ENCODE measurements at places on chromosomes 16 and 17.

DNA sequence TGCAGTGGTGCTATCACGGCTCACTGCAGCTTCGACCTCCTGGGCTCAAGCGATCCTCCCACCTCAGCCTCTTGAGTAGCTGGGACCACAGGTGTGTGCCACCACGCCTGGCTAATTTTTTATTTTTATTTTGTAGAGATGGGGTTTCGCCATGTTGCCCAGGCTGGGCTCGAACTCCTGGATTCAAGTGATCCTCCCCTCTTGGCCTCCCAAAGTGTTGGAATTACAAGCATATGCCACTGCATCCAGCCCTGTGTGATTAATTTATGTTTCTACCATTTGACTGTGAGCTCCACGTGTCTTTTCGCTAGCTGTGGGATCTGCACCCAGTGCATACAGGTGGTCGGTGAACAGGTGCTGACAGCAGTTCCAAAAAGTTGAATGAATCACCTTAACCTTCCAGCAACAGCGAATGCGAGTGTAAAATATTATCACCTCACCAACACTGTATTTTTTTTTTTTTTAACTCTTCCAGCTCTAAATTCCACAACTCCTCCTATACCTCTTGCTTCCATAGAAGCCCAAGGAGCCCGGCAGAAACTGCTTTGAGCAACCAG is 484 bp upstream of the NUDT7 start:
- no peak for DNase-seq

DNA sequence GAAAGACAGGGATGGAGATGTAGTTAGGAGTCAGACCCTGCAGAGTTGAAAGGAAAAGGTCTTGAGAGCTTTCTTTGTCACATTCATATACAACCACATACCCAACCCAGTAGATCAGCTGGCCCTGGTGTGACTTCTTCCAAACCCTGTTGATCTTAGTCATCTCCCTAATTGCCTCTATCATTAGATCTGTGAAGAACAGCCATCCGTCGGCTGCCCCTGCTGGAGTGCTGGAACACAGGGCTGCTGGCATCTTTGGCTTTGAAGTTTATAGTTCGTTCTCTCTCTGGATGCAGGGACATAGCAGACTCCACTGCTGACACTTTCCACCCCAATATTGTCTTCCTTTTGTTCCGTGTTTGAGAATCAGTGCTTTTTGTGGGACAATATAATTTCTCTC is 10.4 kb upstream of the SMG8 start:
- no peak for DNase-seq

GRCh38 chr16:73068541-73069401 is 20.8 kb upstream of the ZFHX3 start:
- DNase-seq, result no peak

DNA sequence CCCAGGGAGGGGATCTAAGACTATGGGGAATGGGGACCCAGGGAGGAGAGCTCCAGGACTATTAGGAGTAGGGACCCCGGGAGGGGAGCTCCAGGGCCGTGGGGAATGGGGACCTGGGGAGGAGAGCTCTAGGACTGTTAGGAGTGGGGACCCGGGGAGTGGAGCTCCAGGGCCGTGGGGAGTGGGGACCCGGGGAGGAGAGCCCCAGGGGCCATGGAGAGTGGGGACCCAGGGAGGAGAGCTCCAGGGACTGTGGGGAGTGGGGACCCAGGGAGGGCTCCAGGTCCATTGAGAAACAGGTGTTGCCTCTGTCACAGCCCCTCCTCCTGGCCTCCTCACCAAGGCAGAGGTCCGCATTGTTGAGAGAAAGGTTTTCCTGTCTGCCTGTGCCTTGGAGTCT is 16.0 kb downstream of the MPRIP start:
- DNase-seq, result no peak

GRCh38 chr17:75754378-75755204 is 10.4 kb downstream of the GALK1 start:
- no peak for DNase-seq

DNA sequence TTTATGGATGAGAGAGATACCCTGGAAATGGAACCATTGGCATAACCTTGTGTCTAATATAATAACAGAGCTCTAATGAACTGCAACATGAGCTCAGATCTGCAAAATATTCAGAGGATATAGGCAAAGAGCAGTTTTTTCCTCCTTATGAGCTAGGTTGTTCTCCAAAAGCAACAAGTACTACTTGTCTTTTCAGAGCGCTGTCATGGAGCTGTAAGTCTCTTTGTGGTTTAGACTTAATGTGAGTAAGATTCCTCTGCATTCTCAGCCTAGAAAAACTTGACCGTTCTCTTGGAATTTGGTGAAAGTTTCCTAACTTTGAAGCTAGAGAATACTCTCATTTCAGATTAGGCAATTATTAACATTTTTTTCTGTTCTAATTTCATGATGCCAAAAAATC is 85.2 kb downstream of the FTO start:
- no peak for DNase-seq

DNA sequence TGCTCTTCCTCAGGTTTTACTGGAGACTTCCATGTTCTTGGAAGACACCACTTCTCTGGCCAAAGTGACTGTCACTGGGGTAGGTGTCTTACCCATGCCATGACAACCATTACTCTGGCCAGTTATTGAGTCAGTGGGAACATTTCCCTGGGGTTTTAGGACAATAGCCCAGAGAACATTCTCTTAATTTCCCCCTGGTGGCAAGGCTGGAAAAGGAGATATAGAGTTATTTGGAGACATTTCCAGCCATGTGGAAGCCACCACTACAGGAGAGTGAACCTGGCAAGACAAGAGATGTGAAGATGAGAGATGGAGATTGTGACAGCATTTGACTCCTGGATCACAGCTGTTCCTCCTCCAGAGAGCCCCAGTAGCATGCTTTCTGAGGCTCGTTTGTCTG is 106.2 kb downstream of the CDK5R1 start:
- no peak for DNase-seq

DNA sequence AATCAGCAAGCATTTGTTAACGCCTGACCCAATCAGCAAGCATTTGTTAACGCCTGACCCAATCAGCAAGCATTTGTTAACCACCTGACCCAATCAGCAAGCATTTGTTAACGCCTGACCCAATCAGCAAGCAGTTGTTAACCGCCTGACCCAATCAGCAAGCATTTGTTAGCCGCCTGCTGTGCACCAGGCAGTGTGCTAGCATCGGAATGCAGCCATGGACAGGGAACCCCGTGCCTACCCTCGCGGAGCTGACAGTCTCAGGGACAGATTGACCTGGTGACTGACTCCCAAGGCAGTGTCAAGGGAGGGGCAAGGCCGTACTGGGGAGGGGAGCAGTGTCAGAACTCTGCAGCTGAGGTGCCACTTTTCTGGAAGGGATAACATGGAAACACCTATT is 66.9 kb downstream of the ABR start:
- no peak for DNase-seq

GRCh38 chr17:50948711-50949110 is 82.6 kb upstream of the TOB1 start:
- DNase-seq, result no peak

DNA sequence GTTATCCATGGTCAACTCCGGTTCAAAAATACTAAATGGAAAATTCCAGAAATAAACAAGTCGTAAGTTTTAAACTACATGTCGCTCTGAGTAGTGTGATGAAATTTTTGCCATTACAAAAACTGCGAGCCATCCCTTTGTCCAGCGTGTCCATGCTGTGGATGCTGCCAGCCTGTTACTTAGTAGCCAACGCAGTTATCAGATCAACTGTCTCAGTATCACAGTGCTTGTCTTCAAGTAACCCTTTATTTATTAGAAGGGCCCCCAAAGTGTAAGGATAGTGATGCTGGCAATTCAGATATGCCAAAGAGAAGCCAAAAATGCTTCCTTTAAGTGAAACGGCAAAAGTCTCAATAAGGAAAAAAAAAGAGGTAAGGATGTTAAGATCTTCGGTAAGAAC is 23.9 kb downstream of the SNN start:
- no peak for DNase-seq

DNA sequence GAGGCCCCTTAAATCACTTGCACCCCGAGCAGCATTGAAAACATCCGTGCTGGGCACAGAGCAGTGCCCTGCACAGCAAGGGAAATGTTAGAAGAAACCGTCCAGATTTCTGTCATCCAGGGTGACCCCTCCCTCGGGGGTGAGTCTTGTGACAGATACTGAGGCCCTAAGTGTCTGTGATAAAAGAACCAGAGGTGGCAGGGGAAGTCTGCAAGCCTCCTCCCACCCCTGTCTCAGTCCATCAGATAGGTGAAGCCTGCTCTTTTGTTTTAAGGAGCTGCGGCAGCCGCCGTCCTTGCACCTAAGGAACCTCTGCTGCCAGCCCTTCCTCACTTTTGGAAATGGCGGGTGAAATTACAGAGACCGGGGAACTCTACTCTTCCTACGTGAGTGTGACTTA is 845 bp upstream of the NAT9 start:
- DNase-seq, result no peak

DNA sequence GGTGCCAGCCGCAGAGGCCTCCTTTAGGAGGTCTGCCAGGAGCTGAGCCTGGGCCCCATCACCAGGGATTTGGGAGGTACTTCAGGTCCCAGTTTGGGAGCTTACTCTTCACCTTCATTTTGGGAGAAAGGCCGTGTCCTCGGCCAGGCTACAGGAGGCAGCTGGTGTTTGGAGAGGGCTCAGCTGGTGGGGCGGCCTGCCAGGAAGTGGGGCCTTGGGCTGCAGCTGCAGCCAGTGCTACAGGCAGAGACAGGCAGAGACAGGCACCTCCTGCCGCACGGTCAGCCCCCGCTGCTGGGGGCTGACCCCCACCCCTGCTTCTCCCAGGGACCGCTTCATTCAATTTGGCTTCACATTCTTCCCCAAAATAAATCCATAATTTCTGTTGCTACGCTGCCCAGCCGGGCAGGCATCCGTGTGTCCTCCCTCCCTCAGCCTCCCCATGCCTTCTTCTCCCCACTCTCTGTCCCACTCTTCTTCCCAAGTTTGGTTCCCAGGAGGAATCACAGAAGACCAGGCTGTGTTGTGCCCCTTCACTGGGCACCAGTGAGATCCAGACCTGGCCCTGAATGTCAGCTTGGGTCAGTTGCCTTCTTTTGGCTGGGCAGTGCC is 6.1 kb downstream of the TMEM235 start:
- DNase-seq, result no peak

GRCh38 chr16:31869511-31870201 is 4.0 kb upstream of the ZNF267 start:
- DNase-seq, result no peak

GRCh38 chr17:63133491-63133890 is 167.5 kb downstream of the TANC2 start:
- DNase-seq, result no peak

DNA sequence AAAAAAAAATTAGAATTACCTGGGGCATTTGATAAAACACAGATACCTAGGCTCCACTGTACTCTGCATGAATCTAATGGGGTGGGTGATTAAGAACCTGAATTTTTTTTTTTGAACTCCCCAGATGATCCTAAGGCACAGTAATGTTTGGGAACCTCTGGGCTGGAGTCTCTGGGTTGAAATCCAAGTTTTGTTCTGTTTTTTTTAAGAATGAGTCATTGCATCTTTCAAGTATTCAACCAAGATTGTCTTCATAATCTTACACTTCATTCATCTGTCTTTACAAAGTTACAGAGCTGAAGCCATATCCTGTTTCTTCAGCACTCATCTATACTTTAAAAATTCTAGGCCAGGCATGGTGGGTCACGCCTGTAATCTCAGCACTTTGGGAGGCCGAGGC is 52.6 kb downstream of the PIGL start:
- DNase-seq, result no peak

GRCh38 chr17:57284583-57284982 is 28.3 kb downstream of the MSI2 start:
- DNase-seq, result no peak

GRCh38 chr17:39517224-39517623 is 55.9 kb downstream of the CDK12 start:
- DNase-seq, result no peak

- DNase-seq, result no peak
Measured at GRCh38 chr17:76893623-76894334, 25.6 kb downstream of the MGAT5B start.

- no peak for DNase-seq
Measured at GRCh38 chr17:69525920-69526841, 111.7 kb downstream of the MAP2K6 start.
